Left lung (tissue), 14 donors: ENCODE measurements at places on chromosomes 2 and 18. TPM values are rescaled to one million over a fixed set of nuclear protein-coding genes. Genes with fewer than 3 reads are reported as not detected.

GPBAR1 gene
- polyA plus RNA-seq: 1.2 TPM

TUBB6 gene
- 105 TPM for polyA plus RNA-seq

HOXD3 gene
- 0.39 TPM for polyA plus RNA-seq

DNA sequence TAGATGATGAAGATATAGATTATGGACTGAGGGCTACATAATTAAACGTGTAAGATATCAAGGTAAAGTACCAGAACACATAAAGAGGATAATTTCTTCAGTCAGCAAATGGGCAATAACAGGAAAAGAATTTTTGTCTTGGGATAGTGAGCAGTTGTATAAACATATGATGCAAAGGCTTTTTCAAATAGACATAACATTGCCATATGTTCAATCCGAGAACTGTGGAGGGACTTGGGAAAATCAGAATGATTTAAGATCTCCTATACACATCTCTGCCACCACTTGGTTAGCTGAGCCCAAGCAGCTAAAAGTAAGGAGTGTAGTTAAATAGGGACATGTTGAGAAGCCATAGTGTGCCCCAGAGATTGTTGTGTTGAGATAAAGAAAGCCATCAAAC lies 287.6 kb upstream of the ZNF521 start:
- no peak for DNase-seq

DNA sequence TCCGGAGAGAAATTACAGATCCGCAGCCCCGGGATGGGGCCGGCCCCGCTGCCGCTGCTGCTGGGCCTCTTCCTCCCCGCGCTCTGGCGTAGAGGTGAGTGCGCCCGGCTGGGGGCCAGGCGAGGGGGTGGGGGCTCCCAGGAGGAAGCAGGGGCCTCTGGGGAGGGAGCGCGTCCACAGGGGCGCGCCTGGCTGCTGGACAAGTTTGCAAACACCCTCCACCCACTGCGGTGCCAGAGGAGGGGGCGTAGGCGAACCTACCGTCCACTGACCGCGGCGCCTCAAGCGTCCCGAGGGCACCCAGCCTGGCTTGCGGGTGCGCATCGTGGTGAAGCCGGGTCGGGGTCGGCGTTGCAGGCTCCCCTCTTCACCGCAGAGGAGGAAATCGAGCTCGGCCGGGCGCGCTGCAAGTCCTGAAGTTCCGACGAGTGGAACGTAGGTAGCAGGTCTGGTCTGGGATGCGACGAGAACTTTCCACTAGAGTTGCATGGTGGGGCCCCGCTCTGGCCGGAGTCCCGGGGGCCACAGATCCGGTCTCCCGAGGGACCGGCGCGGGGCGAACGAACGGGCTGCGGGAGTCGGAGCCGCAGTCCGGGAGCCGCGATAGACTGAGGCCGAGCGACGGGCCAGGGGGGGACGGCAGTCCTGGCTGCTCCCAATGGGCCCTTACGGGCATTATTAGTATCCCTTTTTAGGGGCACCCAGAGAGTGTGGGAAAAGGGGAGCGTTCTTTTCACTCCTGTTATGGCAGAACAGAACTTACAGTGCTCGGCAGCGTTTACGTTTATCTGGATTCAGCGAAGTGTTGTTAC lies 502 bp downstream of the MERTK start:
- no peak for DNase-seq

- DNase-seq: no peak
Measured at GRCh38 chr2:145070703-145071102, 550.8 kb upstream of the ZEB2 start.

GRCh38 chr2:147679955-147680531 lies 164.8 kb upstream of the ACVR2A start:
- no peak for DNase-seq

DNA sequence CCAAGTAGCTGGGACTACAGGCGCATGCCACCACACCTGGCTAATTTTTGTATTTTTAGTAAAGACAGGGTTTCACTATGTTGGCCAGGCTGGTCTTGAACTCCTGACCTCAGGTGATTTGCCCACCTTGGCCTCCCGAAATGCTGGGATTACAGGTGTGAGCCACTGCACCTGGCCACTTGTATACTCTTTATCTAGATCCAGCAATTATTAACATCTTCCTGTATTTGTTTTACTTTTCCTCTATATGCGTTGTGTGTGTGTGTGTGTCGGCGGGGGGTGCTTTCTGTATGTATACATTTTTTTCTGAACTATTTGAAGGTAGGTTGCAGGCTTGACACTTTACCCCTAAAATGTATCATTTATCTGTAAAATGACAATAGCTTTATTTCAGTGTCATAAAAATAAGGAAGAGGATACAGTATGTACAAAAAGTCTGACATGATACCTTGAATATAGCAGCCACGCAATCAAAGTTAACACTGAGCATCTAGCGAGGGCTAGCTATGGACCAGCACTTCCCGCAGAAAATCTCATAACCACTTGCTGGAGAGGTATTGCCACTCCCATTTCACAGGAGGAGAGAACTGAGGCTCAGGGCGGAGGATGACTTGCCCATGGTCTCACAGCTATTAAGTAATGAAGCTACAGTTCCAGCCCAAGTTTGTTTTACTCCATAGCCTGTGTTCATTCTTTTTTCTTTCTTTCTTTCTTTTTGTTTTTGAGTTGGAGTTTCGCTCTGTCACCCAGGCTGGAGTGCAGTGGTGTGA lies 251.3 kb downstream of the MYCN start:
- DNase-seq: no peak

DNA sequence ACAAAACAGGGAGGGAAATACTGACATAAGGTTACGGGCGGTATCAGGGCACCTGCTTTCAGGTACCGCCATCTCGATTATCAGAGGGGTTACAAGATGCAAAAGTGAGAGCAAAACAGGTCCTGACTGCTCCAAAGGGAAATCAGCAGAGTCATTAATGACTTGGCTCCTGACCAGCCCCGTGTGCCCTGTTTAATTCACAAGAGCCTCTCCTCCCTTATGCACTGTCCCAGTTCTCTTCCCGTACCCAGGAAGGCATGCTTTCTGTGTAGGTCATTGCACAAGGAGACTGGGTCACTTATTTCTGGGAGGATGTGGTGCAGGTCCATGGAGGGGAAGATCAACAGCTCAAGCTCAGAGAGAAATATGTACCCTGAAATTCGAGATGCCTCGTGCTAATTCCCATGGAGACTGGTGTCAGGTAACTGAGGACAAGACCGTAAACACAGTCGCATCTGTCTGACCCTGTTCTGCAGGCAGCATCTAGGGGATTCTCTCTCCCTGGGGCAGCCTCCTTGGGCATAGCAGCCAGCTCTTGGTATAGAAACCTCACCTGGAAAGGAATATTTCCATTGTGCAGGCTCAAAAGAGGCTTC lies 79.9 kb downstream of the HNRNPLL start:
- DNase-seq: no peak

DNA sequence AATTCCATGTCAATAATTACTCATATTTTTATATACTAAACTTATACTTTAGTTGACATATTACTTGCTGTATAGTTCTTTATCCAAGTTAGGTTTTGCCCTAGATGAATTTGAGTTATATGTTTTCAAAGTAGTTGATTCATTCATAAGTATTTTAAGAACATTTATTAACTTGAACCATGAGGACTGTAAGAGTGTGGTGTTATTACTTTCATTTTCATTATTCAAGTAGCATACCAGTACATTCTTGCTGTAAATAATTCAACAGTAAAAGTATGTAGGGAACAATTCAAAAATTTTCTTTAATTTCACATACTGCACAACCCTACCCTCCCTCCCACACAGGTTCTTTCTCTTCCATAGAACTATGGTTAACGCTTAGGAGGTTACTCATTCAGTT lies 75.4 kb downstream of the ANKRD12 start:
- no peak for DNase-seq

DNA sequence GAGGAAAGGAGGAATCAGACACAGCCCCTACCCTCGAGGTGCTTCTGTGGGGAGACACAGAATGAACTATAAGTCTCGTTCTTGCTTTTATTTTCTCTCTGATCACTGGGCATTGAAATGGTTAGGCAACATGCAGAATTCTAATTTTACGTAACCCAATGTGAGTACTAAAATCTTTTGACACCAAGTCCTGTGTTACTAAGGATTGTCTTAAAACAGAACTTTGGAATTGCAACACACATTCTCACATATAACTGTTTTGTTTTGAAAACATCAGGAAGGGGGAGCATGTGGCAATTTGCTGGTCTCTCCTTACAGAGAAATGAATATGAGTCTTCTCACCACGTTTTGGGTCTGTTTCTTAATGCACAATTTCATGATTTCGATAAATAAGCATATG lies 23.6 kb upstream of the SULT1C4 start:
- DNase-seq: no peak

DNA sequence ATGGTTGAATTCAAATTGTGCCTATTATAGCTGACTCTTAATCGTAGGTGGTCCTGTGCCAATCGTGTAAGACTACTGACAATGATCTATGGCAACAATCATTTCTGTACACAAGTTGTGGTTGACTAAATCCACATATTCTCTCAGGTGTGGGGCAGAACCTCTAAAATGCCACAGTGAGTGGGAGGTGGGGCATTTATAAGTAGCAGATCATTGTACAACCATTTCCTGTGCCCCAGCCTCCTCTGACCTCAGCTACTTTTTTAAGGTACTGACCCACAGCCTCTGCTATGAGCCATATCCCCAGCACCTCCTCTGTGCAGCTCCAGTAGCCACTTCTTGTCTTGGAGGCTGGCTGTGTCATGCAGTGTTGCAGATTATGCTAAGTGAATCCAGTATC lies 48.6 kb upstream of the RAPH1 start:
- DNase-seq: no peak
